Esophagus squamous epithelium (tissue), 5 donors: ENCODE measurements at places on chromosomes 6 and 20.

DNA sequence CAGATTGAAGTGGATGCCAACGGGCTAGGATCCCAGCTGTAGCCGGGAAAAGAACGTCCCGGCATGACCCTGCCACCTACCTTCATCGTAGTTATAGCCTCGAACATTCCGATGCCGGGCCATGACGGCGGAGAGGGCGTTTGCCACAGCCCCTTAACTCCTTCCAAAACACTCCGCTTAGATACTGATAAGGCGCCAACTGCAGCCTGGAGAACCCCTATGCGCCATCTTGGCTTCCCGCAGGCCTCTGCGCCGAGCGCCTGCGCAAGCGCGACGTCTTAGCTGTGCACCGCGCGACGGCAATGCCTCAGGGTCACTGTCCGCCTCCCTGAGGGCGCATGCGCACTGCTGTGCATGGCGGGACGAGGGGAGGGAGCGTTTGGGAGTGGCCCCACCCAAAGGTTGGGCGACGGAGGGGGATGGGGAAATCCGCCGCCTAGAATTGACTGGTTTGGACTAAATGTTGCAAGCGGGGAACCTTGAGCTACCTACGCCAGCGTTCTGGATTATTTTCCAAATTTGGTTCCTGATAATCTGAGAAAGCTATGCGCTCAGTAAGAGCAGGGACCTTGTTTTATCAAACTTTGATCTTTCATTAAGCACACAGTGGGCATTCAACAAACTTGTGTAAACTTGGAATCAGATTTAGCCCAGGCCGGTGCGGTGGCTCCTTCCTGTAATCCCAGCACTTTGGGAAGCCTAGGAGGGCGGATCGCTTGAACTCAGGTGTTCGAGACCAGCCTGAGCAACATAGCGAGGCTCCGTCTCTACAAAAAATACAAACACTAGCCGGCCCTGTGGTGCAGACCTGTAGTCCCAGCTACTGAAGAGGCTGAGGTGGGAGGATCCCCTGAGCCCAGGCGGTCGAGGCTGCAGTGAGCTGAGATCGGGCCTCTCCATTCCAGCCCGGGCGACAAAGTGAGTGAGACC is at the start of gene HBS1L:
Gene HBS1L, minus strand, starts transcription at position 254 of the 930 bp plus-strand sequence. Its CDS starts 131 bp downstream, at position 123.
- peak; percentile 67 for DNase-seq

- no peak for DNase-seq
These were observed 654 bp downstream of the FAM8A1 start for GRCh38 chr6:17600527-17601385.

DNA sequence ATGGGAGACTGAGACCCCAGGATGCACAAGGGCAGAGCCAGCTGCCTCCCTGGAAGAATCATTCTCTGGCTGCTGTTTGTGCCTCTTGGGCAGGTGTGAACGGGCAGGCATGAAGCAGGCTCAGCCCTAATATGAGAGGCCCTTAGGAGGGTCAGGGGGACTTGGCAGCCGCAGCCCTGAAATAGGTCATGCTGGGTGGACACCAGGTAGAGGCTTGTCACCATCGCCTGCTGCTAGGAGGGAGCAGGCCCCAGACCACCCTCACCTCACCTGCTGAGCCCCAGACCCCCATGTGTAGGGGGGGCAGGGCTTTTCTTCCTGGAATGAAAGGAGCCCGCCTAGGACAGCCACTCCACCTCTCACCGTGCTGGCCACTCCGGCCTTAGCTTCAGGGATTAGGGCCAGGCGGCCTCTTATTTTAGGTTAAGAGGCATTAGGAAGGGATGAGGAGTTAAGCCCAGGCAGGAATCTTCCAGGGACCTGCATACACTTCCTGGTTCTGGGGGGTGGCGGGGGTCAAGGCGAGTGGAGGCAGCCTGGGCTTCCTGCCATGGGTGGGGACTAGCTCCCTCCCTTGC is 92.4 kb downstream of the ASXL1 start:
- no peak for DNase-seq

GRCh38 chr20:38121741-38122140 is 43.3 kb downstream of the TGM2 start:
- DNase-seq: no peak

GRCh38 chr6:106903299-106903698 is 71.2 kb downstream of the CD24 start:
- DNase-seq: no peak

DNA sequence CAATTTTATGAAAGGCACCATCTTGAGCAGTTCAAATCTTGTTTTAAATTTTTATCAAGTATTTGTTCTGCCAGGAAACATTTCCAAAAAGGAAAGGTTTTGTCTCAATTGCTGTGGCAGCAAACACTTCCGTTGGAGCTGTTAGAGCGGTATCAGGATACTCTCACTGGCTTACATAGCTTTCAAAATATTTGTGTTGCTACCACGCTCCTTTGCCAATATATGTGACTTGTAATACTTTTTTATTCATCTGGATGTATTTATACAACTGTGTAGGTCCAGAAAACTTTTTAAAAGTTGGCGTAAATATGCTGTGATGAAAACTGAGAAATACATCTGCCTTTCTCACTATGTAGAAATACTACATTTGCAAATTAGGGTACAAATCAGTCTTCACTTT is 37.8 kb upstream of the NHSL1 start:
- DNase-seq: no peak

DNA sequence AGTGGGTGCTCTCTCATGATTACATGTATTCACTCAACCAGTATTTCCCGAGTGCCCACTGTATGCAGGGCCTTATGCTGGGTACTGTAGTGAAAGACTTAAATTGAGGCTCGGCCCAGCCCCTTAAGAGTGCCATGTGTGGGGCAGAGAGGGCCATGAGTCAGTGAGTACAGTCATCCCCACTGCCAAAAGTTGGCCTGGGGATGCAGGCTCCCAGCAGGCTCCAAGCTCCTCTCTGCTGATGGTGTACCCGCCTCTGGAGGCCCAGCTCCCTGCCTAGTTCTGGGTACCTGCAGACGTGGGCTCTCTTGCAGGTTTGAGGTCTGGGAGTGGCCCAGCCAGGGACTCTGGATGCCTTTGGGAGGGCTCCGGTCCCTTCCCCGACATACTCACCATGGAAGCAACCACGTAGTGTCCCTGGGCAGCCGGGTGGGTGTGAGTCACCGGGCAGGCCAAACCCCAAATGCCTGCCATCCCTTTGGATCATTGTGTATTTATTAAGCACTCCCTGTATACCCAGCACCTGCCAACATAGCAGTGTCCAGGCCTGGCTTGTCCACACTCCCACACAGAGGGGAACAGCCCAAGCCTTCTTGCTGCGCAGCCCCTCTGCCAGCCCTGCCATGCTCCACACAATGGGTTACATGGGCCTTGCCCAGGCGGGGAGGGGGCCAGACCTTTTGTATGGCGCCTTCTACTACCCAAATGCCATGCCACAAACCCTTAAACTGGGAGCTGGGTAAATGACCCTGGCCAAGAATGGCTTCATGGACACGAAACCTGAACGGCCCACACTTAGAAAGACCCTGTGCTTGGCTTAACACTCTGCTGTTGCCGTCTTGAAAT is 153.6 kb downstream of the VEGFA start:
- DNase-seq: no peak

GRCh38 chr6:169335301-169335700 is 81.7 kb upstream of the THBS2 start:
- no peak for DNase-seq

DNA sequence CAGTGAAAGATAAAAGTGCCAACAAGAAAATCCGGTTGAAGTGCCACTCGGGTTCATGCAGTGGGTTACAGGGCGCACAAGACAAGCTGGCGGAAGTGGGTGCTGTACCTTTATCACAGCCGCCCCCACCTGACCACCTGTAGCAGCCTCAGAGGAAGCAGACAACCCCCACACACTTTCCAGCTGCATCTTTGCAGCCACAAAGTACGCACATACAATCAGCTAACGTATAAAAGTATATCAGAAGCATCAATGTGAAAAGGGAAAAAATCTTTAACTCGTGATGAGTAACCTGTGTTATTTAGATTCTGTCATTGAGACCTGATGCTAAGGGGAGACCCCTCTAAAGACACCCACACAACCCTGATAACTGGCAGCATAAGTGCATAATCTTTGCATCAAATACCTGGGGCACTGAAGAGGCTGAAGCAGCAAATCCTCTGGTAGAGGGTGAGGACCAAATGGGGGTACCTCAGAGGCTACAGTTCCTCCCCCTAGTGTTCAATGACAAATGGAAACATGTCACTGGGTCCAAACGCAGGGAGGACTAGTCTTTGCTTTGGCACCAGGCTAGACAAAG is 22.1 kb downstream of the BACH2 start:
- DNase-seq: peak; percentile 27

DNA sequence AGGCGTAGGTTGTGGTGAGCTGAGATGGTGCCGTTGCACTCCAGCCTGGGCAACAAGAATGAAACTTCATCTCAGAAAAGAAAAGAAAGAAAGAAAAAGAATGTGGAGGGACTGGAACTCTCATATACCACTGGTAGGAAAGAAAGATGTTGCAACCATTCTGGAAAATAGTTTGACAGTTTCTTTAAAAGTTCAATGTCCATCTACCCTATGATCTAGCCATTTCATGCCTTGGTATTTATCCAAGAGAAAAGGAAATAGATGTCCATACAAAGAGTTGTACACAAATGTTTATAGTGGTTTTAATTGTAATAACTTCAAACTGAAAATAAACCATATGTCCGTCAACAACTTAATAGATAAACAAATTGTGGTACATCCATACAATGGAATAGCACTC is 190.1 kb upstream of the ZNF217 start:
- DNase-seq: no peak

- DNase-seq: no peak
These were observed 91.7 kb downstream of the PRDM1 start for GRCh38 chr6:106177786-106178185.

GRCh38 chr6:4486568-4487315 is 289.5 kb upstream of the CDYL start:
- no peak for DNase-seq

DNA sequence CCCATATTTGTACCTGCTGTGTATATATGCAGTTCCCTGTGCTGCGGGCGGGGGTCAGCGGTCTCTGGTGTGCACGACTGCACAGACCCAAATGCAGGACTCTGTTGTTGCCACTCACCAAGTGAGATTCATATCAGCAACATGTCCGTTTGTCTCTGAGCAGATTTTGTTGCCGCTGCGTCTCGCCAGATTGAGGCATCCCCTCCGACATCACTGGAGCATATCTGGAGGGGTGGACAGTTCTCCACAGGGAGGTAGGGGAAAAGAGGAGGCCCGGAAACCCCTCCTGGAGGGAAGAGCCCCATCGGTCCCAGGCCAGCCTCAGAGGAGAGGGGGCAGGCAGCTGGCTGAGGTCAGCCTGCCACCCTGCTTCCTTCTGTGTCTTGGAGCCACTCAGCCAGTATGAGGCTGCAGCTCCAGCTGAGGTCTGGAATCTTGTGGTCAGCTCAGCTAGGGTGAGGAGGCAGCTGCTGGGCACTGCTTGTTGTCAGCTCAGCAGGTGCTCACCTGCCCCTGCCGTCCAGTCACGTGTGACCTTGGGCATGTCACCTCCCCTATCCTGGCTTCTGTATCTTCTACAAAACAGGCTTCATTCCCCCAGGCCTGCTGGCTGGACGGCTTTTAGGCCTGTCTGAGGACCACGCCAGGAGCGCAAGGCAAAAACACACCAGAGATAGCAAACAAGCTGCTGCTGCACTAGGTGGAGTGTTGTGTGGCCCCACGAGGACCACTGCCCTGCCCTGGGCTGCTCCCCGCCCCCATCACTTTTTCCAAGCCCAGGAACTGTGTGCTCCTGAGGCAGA is 47.1 kb downstream of the HNF4A start:
- no peak for DNase-seq

DNA sequence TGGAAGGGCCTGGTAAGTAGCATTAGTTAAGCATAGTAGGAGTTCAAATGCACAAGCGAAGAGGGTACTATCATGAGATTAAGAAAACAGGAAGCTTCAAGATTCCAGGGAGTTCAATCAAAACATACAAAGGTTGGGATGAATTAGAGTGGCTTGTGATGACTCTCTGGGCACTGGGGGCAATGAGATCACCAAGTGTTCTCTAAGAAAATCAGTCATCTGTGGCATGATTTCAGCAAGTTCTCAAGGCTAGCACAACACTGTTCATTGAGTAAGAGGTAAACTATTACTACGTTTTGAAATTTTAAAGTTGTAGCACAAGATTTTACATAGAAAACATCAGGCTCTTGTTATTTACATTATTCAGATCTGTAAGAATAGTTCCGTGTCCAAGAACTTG is 139.7 kb upstream of the FLRT3 start:
- DNase-seq: no peak

- DNase-seq: no peak
These were observed 30.5 kb upstream of the LYRM2 start for GRCh38 chr6:89669002-89669401.

DNA sequence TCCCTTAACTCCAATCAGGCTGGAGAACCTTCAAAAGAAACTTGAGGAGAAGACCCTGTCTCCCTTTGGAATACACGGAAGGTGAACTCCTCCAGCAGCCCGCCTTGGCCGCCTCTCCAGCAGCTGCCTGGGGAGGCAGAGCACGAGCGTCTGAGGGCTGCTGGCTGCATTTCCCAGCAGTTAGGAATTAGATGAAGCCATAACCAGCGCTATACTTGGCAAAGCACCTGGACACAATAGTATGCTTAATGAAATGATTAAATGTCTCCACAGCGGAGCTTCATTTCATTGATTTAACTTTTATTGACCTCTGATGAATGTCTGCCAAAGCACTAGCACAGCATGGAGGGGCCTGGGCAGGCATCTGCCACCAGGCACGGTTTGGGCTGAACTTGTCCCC is 73.5 kb downstream of the TMEM242 start:
- no peak for DNase-seq

DNA sequence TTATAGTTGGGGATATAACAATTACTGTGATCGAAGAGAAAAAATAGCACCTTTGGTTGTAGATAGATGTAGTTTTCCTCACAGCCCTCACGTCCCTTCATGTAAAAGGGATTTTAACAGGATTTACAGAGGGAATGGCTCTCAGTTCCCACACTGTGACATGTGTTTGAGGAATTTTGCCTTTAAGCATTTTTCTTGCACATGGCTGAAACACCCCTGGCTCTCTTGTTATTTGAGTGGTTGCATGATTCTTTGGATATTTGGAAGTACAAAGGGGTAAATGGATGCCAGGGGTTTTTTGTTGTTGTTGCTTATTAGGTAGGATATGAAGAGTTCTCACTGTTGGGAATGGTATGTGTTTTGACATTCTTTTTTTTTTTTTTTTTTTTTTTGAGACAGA is 48.2 kb downstream of the JAG1 start:
- DNase-seq: no peak

GRCh38 chr6:52667572-52667971 is 3.3 kb upstream of the TMEM14A start:
- no peak for DNase-seq
